ENCODE measurements at places on chromosomes 6 and 20.
A peak's percentile ranks its signal among the peaks of the same experiment; 100 is the strongest.

- DNase-seq: peak; percentile 19
These were observed 25.1 kb downstream of the FKBP5 start for GRCh38 chr6:35663447-35664235.

DNA sequence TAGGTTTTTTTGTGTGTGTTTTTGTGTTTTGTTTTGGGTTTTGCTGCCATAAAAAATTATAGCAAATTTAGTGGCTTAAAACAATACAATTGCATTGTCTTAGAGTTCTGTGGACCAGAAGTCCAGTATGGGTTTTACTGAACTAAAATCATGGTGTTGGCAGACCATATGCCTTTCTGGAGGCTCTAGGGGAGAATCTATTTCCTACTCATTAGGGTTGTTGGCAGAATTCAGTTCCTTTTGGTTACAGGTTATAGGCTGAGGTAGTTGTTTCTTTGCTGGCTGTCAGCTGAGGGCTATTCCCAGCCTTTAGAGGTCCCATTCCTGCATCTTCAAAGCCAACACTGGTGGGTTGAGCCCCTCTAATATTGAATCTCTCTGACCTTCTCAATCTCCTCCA lies 181.3 kb downstream of the IBTK start:
- DNase-seq: no peak

- DNase-seq: no peak
These were observed 6.5 kb upstream of the CAPN11 start for GRCh38 chr6:44152109-44152461.

GRCh38 chr6:81381382-81381916 lies 371.0 kb downstream of the TENT5A start:
- DNase-seq: no peak

- no peak for DNase-seq
These were observed 23.6 kb upstream of the FANCE start for GRCh38 chr6:35428421-35429149.

DNA sequence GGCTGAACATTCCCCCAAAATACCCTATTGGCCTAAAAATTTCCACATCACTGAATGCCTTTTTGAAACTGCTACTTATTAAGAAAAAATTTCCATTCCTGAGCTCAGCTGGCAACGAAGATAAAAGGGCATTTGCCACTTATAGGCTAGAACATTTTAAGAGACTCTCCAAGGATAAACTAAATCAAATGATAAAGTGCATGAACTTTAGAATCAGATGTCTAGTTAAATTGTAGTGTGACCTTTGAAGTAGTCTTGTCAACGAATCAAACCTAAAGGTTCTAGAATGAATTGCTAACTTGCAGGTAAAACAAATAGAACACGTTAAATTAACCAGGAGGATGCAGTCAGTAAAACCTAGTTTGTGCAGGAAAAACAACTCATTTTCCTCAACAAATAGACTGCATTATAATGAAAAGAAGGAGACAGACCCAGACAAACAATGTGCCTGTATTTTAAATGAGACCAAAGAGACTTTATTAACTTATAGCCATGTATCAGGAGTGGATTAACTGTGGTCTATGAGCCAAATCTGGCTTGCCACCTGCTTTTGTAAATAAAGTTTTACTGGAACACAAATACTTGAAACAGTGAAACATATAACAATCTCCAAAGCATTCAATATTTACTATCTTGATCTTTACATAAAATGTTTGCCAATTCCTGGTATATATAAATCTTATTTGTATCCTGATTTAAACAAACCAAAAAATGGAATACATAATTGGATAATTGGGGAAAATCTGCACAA lies 184.4 kb downstream of the MEI4 start:
- DNase-seq: no peak

DNA sequence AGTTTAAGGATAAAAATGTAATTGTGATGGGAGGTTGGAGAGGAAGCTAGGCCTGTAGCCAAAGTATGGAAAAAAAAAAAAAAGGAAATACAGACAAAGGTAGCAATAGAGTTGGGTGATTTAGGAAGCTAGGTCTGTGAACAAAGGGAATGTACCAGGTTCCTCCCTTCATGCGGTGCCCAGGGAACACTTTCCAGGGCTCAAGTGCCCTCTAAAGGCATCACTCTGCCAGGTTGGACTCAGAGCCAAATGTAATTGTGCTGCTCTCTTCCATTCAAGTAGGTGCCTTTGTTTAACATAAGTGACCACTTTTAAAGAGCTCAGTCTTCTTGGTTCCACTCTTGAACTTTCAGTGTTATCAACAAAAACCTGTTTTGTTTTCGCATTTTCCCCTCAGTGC lies 159.7 kb upstream of the AHI1 start:
- no peak for DNase-seq

GRCh38 chr20:47847884-47848485 lies 62.7 kb upstream of the SULF2 start:
- no peak for DNase-seq

DNA sequence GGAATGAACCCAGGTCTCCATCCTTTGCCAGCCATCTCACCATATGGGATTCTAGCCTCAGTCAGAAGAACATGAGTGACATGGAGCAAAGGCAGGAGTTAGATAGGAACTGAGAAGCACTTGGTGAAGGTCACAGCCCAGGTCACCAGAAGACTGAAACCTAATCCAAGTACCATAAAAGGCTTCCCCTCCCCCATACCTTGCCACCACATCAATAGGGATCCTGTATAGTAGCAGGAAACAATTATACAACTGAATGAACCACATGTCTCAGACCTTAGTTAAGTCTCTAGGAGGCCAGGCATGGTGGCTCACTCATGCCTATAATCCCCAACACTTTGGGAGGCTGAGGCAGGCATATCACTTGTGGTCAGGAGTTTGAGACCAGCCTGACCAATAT lies 49.6 kb downstream of the KIZ start:
- no peak for DNase-seq

- no peak for DNase-seq
These were observed 2.7 kb upstream of the C6orf163 start for GRCh38 chr6:87341899-87342298.

GRCh38 chr6:35343835-35344550 lies 1.6 kb downstream of the PPARD start:
- no peak for DNase-seq

DNA sequence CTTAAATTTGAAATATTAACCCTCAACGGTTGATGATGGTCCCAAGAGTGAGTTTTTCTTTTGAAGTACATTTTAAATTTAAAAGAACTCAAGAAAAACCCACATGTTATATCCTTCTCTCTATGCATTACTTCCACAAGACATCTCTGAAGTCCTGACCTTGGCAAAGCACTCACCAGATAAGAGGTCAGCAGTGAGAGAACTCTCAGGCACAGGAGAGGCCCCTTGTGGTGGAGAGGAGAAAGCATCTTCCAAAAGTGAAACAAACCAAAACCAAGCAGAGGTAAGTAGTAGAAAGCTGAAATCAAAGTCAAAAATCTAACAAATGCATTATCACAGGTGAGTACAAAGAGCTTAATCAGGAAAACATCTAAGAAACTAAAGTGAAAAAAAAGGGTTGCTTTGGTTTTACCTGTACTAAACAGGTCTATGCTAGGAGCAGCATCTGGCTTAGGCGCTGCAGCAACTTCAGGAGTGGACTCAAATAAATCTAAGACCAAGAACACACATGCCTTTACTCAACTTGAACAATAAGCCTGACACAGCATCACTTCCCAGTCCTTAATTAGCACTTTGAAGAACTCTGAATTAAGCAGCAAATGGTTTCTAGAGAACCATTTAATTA lies 80.5 kb downstream of the PRSS35 start:
- DNase-seq: no peak

DNA sequence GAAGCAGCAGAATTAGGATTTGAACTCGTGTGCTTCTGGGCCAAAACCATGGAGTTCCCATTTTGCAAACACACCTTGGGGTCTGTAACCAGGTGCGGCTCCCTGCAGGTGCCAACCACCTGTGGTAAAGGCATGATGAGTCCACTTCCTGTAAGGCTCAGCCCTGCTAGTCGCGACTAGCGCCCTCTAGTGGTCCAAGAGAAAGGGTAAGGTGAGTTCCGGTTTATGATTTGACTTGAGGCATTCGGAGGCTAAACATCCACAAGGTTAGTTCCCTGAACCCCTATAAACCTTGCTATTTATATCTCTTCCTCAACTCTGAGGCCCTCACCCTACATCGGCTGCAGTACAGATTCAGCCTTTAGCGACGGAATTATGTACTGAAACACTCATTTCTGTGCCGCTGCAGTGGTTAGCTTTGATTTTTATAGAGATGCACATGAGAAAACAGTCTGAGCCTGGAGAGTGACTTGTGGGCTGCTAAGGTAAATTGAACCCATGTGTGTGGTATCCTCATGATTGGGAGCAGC lies 173.4 kb downstream of the PLCB1 start:
- DNase-seq: no peak

DNA sequence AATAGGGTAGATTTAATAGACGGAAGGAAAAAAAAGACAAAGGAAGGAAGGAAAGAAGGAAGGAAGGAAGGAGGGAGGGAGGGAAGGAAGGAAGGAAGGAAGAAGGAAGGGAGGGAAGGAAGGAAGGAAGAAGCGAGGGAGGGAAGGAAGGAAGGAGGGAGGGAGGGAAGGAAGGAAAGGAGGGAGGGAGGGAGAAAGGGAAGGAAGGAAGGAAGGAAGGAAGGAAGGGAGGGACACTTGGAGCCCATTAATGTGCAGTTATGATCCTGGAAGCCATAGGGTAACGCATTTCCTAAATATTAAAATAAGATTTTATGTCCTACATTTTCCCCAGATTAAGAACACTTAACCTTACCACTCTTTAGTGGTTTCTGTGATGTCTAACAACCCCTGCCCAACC lies 465.7 kb downstream of the ADGRB3 start:
- no peak for DNase-seq

DNA sequence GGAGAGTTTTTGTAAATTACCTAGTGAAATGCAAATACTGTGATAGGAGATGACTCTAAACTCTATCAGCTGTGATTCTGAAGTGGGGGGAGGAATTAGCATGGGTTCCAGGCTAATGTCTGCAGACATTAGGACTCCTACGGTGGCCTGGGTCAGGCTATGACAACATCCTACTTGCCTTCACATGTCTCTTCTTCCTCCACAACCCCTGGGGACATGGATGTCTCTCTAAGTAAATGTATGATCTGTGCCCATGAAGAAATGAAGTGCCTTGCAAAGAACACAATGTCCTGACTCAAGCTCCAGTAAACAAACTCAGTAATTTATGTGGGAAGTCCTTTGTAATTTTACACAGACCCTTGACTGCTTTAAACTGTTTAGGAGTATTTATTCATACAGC lies 165.8 kb upstream of the EEF1E1 start:
- DNase-seq: no peak

DNA sequence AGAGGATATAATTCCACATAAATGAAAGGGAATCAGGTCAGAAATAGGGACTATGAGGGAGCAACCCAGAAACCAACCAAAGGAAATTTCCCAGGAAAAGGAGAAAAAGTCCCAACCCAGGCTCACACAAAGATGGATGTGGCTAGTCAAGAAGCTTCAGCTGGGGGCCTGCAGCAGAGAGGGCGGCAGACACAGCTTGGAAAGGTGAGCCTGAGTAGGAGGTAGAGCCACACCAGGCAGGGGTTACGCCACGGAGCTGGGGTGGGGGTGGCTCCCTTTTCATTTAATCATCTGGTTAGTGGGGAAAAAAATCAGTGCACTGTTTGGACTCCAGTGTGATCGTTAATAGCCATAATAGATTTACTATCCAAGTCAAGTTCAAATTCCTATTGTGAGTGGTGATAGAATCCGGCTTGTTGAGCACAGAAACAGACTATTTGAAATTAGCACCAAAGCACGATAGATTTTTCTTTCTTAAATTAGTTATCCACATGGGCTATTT lies 220.6 kb downstream of the TPBG start:
- no peak for DNase-seq

GRCh38 chr6:125129354-125129753 lies 24.2 kb upstream of the TPD52L1 start:
- DNase-seq: no peak

- no peak for DNase-seq
These were observed 230.7 kb upstream of the MARCKS start for GRCh38 chr6:113626475-113626874.

DNA sequence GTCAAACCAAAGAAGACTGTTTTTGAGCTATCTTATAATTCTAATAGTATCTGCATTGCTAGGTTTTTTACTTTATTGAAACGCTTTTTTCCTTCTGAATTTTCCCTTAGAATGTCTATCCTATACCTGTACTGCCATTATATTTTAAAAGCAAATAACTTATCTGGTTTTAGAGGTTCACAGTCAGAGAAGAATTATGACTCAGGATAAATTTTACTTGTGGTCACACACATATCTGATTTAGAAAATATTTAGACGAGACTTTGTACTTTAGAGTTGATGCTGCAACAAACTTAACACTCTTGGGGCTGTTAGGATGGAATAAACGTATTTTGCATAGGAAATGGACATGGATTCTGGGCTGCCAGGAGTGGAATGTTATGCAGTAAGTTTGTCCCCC lies 33.0 kb downstream of the LMBRD1 start:
- DNase-seq: no peak

- no peak for DNase-seq
These were observed 4.5 kb upstream of the SIRPA start for GRCh38 chr20:1890469-1891262.

DNA sequence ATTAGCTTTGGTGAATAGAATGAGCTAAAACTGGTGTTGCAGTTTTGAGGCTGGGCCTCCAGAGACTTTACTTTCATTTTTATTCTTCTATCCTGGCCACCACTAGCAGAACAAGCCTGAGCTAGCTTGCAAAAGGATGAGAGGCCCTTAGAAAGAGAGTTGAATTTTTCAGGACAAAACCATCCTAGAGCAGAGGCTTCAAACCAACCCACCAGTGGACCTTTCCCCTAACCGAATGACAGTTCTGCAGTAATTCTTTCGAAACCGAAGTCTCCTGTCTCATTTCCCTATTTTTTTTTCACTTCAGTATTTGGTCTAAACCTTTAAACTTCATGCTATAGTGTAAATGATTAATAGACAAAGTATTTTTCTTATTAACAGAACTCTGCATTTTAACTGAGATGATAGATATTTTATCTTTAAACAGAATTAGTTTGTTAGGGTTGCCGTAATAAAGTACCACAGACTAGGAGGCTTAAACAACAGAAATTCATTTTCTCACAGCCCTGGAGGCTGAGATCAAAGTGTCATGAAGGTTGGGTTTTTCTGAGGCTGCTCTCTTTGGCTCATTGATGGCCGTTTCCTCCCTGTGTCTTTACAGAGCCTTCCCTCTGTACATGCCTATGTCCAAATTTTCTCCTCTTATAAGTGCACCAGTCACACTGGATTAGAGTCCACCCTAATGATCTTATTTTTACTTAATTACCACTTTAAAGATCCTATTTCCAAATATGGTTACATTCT lies 80.6 kb upstream of the PAK5 start:
- no peak for DNase-seq
